ENCODE measurements at places on chromosomes 7 and 10.

DNA sequence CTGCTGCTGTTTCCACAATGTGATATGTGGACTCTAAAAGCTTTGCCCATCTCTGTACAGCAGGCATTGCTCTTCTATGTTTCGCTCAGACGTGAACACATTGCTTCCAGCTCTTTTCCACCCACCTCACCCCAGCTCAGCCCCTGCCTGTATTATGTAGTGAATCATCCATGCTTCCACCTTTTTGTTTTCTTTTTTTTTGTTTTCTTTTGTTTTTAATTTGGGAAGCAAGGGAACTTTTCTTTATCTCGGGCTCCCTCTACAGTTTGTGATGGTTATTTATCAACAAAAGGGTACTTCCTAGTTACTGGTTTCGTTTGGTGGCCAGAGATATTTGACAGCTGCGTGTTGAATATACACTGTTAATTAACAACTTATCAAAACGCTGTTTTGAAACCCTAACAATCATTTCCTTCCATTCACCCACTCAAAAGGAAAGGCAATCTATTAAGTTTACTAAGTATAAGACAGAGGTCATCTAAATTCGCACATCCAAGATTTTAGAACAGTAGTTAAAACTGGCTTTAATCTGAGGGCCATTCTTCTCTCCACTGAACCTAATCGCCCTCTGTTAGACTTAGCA is 127.9 kb upstream of the STK17A start:
- no peak for DNase-seq

GRCh38 chr10:48818081-48818480 is 121.6 kb downstream of the LRRC18 start:
- no peak for DNase-seq

- no peak for DNase-seq
Measured at GRCh38 chr10:45451407-45451806, 77.4 kb downstream of the ALOX5 start.

- DNase-seq = no peak
Measured at GRCh38 chr10:24207781-24208611, 942 bp upstream of the KIAA1217 start.

- no peak for DNase-seq
Measured at GRCh38 chr7:148031019-148031418, 559.5 kb upstream of the C7orf33 start.

DNA sequence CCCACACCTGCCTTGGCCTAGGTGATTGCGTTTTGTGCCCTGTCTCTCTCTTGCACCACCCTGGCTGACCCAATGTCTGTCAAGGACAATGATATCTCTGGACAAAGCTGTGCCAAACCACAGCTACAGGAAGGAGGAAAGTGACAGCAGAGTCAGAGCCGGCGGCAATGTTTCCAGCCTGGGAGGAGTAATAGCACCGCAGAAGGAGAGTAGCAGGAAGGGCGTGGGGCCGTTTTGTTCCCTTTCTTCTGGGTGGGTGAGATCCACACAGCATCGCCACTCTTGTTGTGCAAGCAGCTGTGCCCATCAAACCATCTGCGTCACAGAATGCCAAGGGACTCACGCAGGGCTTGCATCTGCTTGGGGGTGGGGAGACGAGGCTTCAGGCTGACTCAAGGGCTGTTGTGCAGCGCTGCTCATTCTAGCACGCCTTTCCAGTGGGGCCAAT is 341.6 kb upstream of the AUTS2 start:
- no peak for DNase-seq

- DNase-seq = no peak
Measured at GRCh38 chr10:102601639-102602038, 42.6 kb upstream of the TRIM8 start.

- no peak for DNase-seq
Measured at GRCh38 chr7:69882269-69882668, 284.0 kb downstream of the AUTS2 start.

DNA sequence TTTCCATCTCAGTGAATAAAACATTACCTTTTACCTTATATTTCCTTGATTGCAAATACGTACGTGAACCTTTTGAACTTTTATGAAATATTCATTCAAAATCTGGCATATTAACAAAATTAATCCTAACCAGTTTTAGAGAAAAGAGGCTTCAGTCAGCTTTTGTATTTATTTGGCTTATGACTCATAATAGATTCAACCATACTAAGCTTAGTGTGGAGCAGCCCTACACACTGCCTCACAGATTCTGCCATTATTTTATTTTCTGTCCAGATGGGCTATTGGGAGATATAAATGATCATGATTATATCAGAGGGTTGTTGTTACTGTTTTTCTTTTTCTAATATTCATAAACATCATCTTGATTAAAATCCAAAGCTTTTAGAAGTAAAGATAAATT is 325.5 kb downstream of the GPR37 start:
- no peak for DNase-seq

- DNase-seq = no peak
Measured at GRCh38 chr10:101939008-101939648, 95.5 kb upstream of the KCNIP2 start.

DNA sequence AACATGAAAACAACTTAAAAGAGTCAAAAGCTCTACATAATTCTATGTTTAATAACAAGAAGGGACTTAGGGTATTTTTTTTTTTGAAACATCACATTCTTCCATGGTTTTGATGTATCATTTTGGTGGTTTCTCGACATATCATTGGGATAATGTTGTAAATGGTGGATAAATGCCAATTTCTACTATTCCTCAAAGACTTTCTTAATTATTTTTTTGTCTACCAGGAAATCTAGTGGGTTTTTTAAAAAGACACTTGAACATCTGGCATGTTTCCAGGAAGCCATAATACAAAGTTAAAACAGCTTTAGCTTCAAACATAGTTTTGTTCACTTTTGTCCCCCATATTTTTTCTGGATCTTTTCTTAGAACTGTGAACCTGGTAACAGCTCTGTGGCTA is 200.4 kb downstream of the DKK1 start:
- DNase-seq = no peak

DNA sequence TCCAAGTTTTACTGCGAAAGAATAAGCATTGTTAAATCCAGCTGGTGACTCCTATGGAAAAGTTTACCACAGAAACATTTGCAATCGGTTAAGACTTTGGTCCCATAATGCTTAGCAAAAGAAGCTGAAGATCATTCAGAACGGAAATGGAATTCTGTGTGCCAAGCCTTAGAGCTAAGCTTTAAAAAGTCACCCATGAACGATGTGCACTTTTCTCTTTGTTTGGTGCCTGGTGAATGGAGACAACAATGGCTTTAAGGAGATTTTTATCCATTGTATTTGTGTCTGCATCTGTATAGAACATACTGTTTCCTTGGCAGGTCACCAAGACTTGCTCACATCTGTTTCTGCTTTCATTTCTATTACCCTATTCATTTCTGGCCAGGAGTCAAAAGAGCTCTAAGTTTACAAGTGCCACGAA is 26.3 kb upstream of the COL1A2 start:
- DNase-seq = no peak

- DNase-seq = no peak
Measured at GRCh38 chr10:93476756-93477155, 5.4 kb downstream of the MYOF start.

GRCh38 chr7:47902013-47902412 is 46.3 kb downstream of the PKD1L1 start:
- DNase-seq = no peak

- no peak for DNase-seq
Measured at GRCh38 chr10:69911613-69912528, 110.2 kb downstream of the COL13A1 start.

- DNase-seq = peak; percentile 18
Measured at GRCh38 chr7:26398427-26398755, 106.7 kb downstream of the SNX10 start.

GRCh38 chr10:2817940-2818636 is 249.3 kb upstream of the PFKP start:
- no peak for DNase-seq

GRCh38 chr7:142796501-142797390 is 26.0 kb downstream of the PRSS2 start:
- DNase-seq = peak; percentile 71

DNA sequence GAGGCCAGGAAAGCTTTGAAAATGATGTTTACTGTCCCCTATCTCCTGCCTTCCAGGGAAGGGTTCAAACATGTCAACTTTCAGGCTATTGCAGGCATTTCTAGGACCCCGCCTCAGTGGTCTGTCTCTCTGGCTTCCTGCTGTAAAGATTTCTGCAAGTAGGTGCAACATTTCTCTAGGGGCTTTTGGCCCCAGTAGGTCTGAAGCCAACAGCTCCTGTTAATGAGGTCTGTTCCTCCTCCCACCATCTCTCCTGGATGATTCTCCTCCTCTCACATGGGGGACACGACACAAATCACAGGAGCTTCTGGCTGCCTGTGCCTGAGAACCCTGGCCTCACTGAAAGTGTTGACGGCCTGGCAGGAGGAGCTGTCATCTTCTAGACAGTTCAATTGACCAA is 194.3 kb downstream of the CYP26A1 start:
- DNase-seq = no peak

DNA sequence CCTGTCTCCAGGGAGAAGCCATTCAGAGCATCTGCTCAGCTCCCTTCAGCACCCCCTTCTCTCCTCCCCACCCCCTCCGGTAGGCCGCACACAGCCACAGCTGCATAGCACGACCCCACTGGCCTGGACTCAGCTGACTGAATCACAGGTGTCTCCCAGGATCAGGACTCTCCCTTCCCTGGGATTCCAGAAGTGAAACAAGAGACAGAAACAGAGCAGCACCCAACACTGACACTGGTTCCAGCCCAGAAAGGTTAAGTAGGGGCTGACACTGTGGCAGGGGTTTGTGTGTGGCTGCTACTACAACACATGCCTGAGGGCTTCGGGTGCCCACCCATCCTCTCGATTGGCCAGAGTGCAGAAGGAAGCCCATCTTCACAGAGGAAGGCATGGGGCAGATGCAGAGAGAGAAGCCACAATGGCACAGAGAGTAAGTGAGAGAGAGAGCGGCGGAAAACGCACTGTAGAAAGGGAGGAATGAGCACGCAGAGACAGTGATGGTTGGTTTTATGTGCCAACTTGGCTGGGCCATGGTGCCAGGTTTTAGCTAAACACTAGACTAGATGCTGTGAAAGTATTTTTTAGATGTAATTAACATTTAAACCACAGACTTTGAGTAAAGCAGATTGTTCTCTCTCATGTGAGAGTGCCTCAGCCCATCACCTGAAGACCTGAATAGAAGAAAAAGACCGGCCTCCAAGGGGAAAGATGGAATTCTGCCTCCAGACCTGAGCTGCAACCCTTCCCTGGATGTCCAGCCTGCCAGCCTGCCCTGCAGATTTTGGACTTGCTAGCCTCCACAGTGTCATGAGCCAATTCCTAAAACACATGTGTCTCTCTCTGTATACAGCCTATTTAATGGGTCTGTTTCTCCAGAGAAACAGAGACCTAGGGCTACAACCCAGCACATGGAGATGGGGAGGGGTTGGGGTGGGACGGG is 107.5 kb downstream of the GRB10 start:
- DNase-seq = no peak

DNA sequence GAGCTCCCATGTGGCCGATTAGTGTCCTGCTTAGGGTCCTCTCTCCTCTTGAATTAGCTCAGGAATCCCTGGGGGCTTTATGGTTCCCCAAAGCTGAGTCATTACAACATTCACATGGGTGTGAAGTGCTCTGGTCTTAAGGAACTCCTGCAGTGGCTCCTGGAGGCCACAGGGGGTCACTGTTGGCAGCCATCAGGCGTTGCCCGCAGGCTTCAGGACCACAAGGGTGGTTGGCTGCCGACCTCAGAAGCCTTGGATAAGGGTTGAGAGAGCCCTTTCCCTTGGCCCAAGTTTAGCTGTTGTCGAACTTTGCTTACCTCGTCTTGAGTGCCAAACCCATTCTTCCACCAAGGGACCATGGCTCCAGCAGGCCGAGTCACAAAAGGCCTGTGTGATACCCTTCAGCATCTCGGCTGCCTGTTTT is 61.7 kb downstream of the SH2D4B start:
- DNase-seq = peak; percentile 29

DNA sequence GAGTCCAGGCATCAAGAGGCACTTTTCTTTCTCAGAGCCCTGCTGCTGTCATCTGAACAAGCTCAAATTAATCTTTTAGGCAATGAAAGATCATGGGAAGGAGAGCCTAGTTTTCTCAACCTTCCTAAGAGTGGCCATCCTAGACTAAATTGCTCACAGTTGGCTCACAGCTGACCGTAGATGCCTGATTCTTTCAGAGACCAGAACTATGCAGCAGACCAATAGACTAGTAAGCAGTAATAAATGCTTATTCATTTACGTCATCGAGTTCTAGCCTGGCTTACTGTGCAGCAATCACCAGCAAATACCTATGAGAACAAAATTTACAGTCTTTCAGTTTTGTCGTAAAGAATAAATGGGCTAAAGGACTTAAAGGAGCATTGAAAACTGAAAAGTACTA is 602.9 kb upstream of the GHITM start:
- no peak for DNase-seq

- DNase-seq = no peak
Measured at GRCh38 chr10:106189292-106189691, 975.2 kb downstream of the SORCS1 start.

DNA sequence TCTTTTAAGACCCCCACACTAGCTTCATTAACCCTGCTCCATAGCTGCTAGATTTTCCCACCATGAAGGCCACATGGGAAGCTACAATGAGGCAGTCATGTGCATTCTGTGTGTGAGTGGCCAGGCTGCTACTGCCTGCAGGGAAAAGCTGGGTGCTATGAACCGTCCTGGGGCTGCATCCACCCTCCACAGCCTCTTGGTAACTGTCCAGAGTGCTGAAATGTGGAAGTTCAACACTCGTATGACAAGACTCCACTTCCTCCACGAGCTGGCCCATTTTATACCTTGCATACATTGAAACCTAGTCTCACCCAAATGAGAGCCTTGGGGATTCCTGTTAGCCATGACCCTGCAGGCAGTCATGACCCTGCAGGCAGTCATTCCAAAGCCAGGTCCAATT is 59.4 kb downstream of the CUZD1 start:
- DNase-seq = no peak

GRCh38 chr7:22858640-22859561 is 36.3 kb upstream of the TOMM7 start:
- DNase-seq = no peak

DNA sequence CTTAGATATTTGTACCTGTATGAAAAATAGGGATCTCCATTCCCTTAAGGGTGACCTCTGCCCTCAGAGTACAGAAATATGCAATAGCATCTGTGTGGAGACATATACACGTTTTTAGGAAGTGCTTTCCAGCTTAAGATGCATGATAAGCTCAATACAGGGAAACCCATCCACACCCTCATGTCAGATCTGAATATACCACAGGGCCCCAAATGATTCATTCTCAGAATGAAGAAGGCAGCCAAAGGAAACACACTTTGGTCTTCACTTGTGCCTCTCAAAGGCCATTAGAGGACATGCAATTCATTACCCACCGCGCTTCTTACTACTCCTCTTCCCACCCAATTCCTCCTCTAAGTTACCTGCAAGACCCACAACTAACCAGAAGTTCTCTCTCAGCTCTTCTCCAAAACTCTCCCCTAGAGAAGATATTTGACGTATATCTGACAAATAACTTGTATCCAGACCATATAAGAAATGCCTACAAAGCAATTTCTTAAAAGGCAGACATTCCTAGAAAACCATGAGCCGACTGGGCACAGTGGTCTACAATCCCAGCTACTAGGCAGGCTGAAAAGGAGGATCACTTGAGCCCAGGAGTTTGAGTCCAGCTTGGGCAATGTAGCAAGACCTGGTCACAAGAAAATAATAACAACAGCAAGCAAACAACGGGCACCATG is 103.0 kb downstream of the OAT start:
- DNase-seq = no peak

All from activated T-cell treated with anti-CD3 and anti-CD28 coated beads, Interleukin-2, amount 50 U/mL, for 1 hour (primary cell).